ENCODE measurements at places on chromosomes 4 and X.

- no peak for DNase-seq
These were observed 65.3 kb upstream of the NDUFC1 start for GRCh38 chr4:139367421-139368090.

DNA sequence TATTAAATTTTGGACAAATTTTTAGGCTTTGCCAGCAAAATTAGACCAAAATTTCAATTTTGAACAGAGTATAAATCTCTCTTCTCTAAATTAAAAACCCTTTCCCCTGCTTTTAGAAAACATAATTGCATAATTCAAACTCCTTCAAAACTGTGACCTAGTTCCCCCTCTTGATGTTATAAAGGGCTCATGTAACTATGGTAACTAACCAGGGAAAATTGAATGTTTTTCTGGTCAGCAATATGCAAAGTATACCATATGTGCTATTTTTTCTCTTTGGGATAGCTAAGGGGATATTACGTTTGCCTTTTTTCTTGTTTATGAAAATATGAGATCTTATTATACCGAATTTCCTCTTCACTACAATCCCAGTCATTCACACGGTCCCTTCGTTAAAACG is 5.1 kb upstream of the ING2 start:
- DNase-seq = no peak

DNA sequence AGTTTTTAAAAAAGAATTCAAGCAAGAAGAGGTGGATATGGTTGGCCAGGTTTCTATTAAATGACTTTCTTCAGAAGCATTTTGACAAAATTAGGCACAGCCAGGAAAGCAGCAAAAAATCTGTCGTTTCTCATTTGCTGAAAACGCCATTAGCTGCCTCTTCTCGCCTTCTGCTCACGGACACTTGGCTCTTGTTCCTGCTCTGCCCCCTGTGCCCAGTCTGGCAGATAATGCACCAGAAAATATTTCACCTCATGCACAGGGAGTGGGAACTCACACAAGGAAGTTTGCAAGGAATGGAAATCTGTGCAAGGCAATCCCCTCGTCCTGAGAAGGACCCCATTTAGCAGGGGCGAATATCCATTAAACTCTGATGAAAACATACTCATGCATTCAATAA is 260.0 kb downstream of the PACRGL start:
- DNase-seq = no peak

GRCh38 chr4:21742326-21742725 is 206.2 kb downstream of the KCNIP4 start:
- no peak for DNase-seq

DNA sequence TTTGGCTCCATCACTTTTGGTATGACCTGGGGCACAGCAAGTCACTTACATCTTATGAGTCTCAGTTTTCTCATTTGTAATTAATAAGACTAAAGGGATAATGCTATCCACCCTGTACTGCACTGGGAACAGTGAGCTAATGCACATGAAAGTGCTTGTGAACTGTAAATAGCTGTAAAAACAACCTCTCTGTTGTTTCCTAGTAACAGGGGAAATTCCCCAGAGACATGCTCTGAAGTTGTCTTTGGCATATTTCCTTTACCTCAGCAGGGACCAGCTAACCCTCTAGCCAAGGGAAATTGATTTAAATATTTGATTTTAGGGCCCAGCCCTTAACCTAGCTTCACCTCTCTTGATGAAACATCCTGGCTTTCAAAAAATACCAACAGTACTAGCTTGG is 6.1 kb upstream of the CYSLTR1 start:
- DNase-seq = no peak

DNA sequence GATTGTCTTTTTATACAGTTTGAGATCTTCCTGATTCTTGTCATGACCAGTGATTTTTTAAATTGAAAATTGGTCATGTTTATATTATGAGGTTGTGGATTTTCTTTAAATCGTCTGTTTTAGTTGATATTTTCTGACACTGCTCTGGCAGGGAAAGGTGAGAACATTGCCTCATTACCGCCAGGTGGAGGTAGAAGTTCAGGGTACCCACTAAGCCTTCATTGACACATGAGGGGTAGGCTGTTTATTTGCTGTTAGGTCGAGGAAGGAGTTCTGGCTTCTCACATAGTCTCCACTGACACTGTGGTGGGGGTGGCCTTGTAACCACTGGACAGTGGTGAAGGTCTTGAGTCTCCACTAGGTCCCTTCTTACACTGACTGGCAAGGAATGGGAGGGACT is 117.6 kb upstream of the GPR101 start:
- DNase-seq = no peak

- DNase-seq = no peak
These were observed 68.4 kb upstream of the BMP2K start for GRCh38 chr4:78707793-78708192.

DNA sequence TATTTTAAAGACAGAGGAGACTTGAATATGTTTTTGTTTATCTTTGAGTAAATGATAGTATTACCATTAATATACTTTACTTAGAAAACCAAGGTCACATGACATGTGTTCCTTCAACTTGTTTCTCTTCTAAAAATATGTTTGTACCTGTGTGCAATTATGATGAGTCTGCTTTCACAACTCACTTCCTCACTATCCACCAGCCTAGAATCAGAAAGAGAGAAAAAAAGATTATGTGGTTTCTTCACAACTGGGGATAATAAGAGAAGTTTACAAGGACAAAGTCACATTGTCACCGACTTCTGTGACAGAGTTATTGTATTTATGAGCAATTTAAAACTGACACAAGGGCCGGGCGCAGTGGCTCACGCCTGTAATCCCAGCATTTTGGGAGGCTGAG is 1112.1 kb downstream of the RPA4 start:
- no peak for DNase-seq

DNA sequence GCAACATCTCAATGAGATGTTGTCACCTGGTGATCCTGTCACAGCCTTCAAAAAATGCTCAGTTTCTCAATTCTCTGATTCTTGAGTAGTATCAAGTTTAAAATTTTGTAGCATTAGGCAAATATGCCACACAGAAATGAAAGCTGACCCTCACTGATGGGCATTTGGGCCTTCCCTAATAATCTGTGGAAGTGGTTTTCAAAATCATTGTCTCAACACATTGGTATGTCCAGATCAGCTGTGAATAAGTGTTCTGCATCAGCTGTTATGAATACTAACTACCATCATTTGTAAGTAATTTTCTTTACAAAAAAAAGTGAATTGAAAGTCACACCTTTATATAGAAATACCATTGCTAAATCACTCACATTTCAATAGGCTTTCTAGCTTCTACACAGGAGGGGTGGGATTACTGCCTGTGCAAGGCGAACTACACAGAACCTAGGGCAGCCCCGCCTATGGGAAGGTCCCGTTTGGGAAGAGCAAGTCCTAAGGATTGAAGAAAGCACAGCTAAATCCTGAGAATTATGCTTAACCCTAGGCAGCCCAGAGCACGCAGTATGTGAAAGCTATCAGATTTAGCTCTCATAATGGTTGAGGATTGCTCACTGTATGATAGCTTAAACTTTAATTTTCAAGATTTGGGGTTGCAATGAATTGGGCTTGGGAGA is 73.4 kb downstream of the GPC3 start:
- DNase-seq = no peak

DNA sequence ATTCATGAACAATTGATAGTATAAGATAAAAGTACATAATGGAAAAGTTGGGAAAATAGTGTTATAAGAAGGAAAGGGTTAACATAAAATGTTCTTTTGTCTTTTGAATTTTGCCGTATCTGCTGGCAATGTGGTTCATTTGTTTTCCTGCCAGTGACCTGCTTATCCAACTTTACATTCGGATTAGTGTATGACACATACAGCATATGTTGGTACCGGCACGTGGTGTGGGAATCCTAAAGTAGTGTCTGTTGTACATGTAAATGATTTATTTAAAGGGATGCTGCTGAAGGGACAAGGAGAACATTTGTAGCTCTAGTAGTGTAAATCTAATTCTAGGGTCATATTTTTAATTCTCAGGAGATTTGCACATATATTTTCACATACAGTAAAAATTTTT is 11.5 kb downstream of the RAB9A start:
- DNase-seq = no peak

DNA sequence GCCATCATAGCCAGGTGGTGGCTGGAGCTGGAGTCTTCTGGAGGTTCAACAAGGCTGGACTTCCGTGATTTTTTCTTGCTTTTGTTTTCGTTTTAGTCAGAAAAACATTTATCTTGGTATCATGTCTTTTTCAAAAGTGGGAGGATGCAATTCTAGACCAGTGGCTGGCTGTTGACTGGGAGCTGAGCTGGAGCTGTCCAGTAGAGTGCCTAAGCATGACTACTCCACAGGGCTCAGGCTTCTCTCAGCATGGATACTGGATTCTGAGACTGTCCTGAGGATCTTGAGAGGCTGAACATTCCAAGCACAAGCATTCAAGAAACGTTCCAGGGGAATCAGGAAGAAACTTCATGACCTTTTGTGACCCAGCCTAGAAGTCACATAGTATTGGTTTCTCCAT is 598.1 kb downstream of the MID1IP1 start:
- DNase-seq = no peak

DNA sequence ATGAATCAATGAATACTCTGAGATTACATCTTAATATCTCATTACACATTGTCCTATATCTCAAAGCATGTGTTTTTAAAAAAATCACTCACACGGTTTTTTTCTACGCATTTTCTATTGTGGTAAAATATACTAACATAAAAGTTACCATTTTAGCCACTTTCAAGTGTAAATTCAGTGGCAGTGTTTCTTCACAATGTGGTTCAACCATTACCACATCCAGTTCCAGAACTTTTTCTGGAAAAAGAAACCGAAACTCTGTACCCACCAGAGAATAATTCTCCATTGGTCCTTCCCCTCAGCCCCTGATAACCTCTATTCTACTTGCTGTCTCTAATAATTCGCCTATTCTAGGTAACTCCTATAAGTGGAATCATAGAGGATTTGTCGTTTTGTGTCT is 35.3 kb upstream of the ACSL1 start:
- DNase-seq = no peak

DNA sequence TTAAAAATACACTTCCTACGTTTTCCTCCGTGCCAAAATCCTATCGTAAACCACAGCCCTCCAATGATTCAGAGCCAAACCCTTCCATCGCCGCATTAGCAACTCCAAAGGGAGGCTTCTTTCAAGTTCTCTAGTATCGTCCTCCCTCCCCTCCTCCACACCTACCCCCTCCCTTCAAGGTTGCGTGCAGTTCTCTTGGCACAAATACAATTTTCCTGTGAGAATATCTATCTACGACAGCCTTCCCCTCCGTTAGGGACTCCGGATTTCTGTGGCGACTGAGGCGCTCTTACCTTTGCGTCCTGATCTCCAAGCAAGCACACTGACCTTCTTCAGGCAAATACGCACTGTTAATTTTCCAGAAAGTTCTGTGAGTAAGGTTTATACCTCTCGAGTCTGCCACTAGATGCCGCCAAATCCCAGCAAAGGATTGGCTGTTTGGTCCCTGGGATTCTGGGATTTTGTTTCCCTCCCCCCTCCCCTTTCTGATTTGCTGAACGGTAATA is 1.2 kb upstream of the MORF4L2 start:
- no peak for DNase-seq

DNA sequence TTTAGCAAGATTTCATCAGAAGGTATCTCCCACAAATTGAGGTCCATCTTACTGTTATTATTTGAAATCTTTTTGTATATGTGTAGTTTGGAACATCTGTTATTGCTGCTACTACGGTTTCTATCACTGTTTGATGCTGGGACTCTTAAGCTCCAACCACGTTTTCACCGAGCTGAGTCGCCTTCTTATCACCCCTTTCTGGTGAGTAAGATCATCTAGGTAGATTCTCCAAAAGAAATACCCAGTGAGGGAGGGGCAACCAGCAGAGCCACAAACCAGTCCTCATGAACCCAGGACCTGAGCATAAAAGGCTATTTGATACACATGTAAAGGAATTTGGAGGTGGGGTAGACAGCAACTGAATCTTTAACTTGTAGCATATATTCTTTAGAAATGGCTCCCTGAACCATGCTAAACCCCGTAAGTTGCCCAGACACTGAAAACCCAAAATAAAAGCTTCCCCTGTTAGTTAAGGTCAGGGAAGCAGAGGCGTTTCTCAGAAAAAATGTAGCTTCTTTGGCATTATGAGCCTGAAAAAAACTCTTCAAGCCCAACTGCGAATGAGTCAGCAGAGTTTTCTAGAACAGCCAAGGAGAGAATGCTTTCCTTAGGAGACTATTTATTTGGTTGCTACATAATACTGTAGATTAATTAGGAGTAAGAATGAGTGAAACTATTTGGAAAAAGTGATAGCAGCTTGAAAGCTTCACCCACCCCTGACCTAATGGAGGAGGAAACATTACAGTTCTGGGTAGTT is 53.8 kb upstream of the ATXN3L start:
- DNase-seq = no peak

GRCh38 chr4:24650849-24651640 is 66.7 kb upstream of the DHX15 start:
- no peak for DNase-seq

All from stimulated activated CD8-positive, alpha-beta memory T cell treated with anti-CD3 and anti-CD28 coated beads, Interleukin-7, amount 100 ng/mL, for 1 hour (primary cell).